Astrocyte of the cerebellum (primary cell): ENCODE measurements at places on chromosomes 4 and X.

GRCh38 chrX:102958794-102959193, 21.7 kb downstream of the RAB40AL start:
- DNase-seq: no peak

- DNase-seq: no peak
Observed at GRCh38 chr4:13349096-13349495, 135.0 kb downstream of the RAB28 start.

- no peak for DNase-seq
Observed at GRCh38 chr4:16846540-16847117, 51.8 kb downstream of the LDB2 start.

DNA sequence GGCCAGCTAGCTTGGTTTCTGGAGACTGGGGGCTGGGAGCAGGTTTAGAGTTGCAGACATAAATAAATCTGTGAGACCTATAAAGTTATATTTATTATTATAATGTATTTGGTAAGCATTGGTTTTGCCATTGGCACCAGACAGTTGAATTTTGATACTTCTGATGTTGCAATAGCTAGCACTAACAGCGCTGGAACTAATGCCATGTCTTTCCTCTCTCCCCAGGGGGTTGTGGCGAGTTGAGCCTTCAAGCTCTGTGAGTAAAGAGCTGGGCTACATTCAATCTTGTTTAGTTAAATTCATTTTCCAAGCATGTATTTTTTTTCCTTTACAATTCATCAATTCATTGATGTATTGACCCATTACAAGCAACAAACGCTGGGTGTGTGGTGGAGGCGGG, 358.7 kb upstream of the NR3C2 start:
- DNase-seq: no peak

DNA sequence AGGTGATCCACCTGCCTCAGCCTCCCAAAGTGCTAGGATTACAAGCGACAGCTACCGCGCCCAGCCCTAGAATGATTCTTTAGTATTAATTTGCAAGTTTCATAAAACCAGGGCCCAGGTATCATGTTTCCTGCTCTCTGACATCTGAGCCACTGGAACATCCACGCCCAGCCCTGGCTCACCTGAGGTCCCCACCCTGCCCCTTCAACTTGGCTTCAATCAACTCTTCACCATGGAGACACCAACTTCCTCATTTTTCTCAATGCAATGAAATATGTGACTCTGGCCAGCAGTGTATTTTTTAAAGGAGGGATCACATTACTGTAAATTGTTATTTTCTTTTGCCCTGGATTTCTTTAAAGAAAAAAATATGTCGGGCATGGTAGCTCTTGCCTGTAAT, 3.9 kb downstream of the PRSS12 start:
- DNase-seq: no peak

DNA sequence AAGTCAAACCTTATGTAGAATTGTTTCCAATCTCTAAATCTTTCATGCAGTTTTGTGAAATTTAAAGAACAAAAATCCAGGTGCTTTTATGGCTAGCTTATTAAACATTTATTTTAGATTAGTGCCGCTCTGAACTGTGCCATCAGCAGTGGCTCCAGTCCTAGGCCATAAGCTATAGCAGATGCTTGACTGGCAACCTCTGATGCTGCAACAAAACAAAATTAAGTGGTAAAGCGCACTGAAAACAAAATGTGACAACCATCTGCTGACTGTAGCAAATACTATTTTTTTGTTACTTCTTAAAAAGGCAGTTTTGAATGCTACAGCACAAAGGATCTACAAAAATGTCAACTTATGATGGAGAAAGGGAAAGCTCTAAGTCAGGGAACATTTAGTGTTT, 237.4 kb downstream of the DCLK2 start:
- no peak for DNase-seq

GRCh38 chr4:159766241-159766640, 663.4 kb downstream of the RAPGEF2 start:
- no peak for DNase-seq

DNA sequence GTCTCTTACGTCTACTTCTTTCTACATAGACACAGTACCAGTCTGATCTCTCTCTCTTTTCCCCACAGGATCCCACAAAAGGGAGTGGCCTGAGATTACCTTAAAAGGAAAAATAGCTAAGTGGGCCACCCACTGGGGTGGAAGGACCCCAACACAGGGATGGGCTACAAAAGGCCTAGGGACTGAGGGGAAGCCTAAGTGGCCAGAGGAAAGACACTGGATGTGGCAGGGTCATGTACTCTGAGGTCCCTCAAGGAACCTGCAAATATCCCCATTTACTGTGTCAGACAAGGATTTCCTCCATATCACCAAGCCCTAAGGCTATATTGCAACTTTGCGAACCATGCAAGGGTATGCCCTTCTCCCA, 6.5 kb upstream of the PRDX4 start:
- DNase-seq: no peak

- DNase-seq: no peak
Observed at GRCh38 chrX:24178441-24178840, 28.9 kb downstream of the ZFX start.

GRCh38 chr4:85399270-85399669, 75.7 kb upstream of the ARHGAP24 start:
- DNase-seq: no peak

DNA sequence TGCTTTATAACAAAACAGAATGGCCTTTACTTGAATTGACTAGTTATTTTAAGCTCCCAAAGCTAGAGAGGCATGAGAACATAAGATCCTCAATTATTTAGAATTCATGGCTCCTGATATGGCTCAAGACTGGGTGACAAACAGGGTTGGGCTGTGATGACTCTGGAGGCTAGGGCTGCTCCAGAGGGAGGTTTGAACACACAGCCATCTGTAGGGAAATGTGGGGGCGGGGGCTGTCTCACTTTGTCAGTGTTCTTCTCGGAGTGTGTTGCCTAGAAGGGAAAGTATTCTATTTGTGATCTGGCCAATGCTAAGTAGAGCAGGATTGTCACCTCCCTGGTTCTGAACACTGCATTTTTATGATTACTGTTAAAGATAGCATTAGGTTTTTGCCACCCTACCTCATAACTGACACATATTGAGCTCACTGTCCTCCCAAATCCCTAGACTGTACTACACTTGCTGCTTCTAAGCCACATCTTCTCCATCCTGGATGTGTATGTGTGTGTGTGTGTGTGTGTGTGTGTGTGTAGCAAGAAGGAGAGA, 45.9 kb downstream of the VSIG4 start:
- no peak for DNase-seq

GRCh38 chr4:184757810-184758209, 23.9 kb upstream of the CENPU start:
- DNase-seq: no peak
